ENCODE measurements at places on chromosomes 12 and 14.

- no peak for DNase-seq
Measured at GRCh38 chr14:62585247-62585646, 460.0 kb downstream of the KCNH5 start.

- DNase-seq, result peak; percentile 68
Measured at GRCh38 chr12:99984271-99985128, at the start of gene ANKS1B. ANKS1B (minus strand) TSS chr12:99984936; CDS start chr12:99984237, 699 bp downstream.

DNA sequence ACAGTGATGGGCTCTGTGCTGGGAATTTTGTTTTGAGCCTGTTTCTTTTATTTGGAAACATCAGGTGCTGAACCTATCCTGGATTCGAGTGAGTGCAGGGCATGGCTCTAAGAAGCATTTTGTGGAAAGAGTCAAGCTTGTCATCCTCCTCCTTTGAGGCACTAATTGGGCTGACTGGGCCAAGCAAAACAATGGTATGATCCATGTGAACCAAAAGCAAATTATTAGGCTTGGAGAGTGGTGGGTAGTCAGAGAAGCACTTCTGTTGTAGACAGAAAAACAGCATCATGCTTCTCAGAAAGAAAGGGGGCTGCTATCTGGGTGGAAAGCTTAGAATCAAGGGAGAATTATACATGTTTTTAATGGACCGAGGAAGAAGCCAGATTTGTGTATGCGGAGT, 481.6 kb downstream of the DIO2 start:
- DNase-seq, result no peak

DNA sequence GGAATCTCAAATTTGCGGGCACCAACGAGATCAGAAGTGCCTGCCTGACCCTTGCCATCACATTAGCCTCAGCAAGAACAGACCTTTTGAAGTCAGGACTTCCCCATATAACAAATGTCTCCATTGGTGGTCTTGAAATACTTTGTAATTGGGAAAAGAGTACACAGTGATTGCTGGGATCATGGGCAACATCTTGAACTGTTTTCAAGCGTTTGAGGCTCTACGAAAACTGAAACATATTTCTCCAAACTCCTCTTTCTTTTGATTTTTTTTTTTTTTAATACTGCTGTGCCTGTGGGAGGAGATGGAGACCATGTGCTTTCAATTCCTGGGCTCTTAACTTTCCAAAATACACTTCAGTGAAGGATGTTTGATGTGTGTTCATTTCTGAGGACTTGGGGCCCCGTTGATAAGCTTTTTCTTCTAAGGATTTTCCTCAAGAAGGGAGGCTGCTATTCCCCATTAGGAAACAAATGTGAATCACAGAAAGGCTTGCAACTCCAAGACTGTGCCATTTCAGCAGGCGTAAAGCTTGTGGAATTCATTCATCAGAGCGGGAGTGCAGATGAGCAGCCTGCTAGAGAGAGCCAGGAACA, 94.5 kb downstream of the TMEM132C start:
- no peak for DNase-seq

GRCh38 chr12:125492354-125493270, 427.4 kb downstream of the AACS start:
- DNase-seq, result no peak

GRCh38 chr14:89418976-89419375, 1.9 kb upstream of the FOXN3 start:
- no peak for DNase-seq

GRCh38 chr12:33614630-33615029, 175.0 kb upstream of the SYT10 start:
- no peak for DNase-seq

GRCh38 chr12:47124451-47124850, 44.7 kb upstream of the AMIGO2 start:
- DNase-seq, result no peak

DNA sequence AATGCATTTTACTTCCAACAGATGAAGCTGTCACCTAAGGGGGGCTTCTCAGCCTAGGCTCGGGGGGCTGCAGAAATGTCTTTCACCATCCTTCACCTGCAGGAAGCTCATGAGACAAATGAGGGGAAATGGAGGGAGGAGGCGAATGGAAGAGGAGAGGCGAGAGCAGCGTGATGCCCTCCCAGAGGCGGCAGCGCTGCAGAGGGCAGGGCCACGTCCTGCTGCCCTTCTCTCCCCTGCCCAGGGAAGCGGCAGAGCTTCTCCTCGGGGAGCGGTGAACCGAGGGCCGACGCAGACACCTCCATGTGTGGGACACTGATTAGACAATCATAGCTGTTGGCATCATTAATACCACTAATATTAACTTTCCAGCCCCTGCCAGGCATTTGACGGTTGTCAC, 78.3 kb downstream of the SERPINA3 start:
- DNase-seq, result no peak

DNA sequence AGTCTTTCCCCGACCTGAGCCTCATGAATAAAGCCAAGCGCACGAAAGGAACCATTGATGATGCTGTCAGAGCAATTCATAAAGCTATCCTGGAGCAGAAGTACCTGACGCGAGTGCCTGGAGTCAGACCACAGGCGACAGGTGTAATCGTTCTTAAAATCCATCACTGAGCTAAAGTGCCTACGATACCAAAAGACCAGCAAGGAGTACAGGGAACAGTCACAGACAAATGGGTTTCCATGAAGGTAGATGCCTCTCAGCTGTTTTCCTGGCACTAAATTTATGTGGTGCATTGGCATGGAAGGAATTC, 1.4 kb upstream of the PCED1B start:
- no peak for DNase-seq

GRCh38 chr12:4250691-4251090, 22.9 kb upstream of the CCND2 start:
- DNase-seq, result no peak

GRCh38 chr12:64673490-64674169, 63.3 kb downstream of the RASSF3 start:
- DNase-seq, result peak; percentile 79

GRCh38 chr12:27076928-27077327, 5.5 kb downstream of the C12orf71 start:
- no peak for DNase-seq

GRCh38 chr12:31003861-31004640, 69.6 kb upstream of the DDX11 start:
- DNase-seq, result no peak

GRCh38 chr12:91287753-91288152, 105.1 kb upstream of the DCN start:
- no peak for DNase-seq

GRCh38 chr14:23028799-23029198, 5.9 kb downstream of the PSMB5 start:
- DNase-seq, result no peak

GRCh38 chr14:102633906-102634595, 41.6 kb downstream of the RCOR1 start:
- no peak for DNase-seq

DNA sequence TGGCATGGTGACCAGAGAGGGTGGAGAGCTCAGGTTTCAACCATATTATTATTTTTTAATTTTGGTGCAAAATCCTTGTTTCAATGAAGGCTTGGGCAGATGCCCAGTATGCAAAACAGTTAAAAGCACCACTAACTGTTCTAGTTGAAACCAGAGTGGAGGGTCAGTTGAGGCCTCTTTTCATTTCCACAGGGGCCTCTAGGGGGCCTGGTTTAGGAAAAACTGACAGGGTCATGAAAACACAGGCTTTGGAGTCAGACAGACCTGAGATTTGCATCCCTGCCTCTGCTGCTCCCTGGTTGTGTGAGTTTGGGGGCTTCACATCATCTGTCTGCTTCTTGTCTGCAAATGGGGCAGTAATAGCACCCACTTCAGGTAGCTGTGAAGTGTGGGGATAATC, 3.3 kb upstream of the RPH3A start:
- DNase-seq, result peak; percentile 13

- no peak for DNase-seq
Measured at GRCh38 chr12:106299202-106299774, 3.2 kb upstream of the TCP11L2 start.

DNA sequence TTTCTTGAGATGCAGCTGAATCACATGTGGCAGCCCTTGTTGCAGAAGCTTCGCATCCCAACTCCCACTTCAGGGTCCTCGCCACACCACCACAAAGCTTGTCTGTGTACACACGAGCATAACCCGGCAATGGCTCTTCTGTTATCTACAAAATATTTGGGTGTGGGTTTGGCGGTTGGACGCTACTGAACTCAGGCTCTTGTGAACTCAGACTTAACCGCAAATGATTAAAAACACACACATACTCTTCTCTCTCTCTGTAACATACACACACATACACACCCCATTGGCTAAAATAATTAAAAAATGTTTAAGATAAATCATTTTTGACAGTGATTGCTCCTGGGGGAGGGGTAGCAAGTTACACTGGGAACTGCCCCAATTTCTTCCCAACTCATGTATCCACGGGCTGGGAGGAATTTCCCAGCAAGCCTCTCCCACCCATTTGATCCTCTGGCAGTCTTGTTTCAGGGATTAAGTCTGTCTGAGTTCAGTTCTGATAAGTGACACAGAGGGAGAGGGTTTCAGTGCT, 63.7 kb upstream of the MANSC4 start:
- DNase-seq, result no peak

- DNase-seq, result no peak
Measured at GRCh38 chr12:4555804-4556203, 6.2 kb upstream of the DYRK4 start.

DNA sequence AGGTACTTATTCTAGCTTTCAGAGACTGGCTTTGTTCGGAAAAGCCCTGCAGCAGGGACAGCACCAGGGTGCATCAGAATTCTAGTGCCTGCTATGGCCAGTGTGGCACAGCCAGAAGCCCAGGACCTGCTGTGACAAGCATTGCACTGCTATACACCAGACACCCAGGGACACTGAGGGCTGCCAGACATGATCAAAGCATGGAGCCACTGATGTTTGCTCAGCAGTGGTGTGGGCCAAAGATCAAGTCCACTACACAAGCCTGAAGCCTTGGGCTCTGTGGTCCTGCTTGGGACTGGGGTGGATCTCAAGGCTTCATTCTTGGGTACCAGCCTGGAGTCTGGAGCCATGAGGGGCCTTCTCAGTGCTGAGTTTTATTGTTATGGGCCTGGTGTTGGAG, 36.1 kb upstream of the CDKN3 start:
- DNase-seq, result no peak

- DNase-seq, result no peak
Measured at GRCh38 chr12:129704232-129704830, 199.5 kb downstream of the TMEM132D start.

DNA sequence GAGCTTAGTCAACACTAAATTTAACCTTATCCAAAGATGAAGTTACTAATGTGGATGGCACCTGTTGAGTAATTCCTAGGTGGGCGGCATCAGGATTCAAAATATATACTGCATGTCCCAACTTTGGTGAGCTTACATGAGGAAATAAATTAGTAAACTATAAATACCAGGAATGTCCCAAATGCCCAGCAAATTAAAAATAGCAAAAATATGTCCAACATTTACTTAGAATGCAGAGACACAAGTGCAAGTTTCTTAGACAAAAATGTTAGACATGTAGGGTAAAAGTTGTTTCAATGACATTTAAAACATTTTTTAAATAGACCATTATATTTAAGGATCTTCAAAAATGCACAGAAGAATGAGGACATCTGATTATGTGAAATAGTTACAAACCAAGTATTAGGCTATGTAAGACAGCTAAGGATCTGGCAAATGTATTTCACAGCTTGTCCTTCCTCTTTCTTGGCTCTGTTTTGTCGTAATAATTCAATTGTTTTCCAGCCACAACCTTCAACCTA, 115.9 kb downstream of the NAV3 start:
- no peak for DNase-seq

DNA sequence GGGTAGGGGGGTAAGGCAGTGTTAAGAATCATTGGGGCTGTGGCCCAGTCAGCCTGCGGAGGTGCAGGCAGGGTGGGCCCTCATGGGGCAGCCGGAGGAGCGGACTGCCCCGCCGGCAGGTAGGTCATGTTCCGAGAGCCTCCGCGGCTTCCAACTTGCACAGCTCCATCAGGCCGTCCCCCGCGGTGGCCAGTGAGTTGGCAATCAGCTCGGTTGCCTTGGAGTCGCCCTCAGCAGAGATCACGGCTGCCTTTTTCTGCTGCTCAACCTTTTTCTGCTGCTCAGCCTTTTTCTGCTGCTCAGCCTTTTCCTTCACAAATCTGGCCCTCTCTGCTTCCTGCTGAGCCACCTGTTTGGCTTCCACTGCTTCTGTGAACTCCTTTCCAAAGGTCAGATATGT, 41.1 kb upstream of the CSRNP2 start:
- DNase-seq, result no peak

GRCh38 chr14:69129264-69129880, 23.5 kb downstream of the DCAF5 start:
- DNase-seq, result peak; percentile 86

DNA sequence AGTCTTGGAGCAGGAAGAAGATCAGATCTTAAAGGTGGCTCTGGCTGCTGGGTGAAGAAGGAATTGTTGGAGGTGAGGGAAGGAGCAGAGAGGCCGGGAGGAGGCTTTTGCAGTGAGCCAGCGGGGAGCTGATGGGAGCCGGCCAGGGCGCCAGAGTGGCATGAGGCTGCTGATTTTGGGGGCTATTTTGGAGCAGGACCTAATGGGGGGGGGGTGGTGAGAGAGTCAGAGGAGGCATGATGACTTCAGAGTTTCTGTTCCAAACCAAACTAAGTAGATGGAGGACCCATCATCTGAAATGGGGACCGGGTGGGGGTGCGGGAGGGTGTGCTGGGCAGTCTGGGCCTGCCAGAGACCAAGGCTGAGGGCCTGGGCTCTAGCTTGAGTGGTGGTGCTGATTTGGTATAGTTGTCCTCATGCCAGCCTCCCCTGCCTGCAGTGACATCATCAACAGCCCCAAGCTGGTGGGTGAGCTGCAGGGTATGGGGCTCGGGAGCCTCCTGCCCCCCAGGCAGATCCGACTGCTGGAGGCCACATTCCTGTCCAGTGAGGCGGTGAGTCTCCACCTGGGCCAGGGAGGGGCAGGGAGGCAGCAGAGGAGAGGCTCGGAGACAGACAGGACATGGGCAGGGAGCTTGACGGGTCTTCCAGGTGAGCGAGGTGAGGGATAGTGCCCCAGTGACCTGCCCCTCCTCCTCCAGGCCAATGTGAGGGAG, 6.2 kb downstream of the TNFAIP2 start:
- no peak for DNase-seq

- no peak for DNase-seq
Measured at GRCh38 chr14:28055008-28055407, 711.6 kb upstream of the FOXG1 start.

DNA sequence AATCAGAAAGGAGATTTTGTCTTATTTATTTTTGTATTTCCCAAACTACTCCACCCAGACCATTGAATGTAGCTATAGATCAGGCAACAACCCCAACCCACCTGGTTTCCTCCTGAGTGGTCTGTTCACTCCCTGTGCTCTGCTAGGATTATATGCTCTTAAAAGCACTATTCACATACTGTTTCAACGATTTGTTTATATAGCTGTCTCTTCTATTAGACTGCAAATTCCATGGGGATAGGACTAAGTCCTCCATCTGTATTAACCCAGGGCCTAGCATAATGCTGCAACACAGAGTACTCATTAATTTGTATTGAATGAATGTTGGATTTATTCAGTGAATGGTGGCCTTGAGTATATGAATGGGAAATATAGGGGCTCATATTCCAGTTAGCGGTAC, 307.6 kb downstream of the RAD51B start:
- peak; percentile 55 for DNase-seq

- DNase-seq, result no peak
Measured at GRCh38 chr12:130762319-130762675, 46.2 kb upstream of the RIMBP2 start.

All from NCI-H1092 treated with DMSO at 0.1 percent for 48 hours (cell line).